ENCODE measurements at places on chromosomes 2 and 18. TPM values are rescaled to one million over a fixed set of nuclear protein-coding genes. Genes with fewer than 3 reads are reported as not detected.

Gene LOXHD1
- total RNA-seq, result not detected

DNA sequence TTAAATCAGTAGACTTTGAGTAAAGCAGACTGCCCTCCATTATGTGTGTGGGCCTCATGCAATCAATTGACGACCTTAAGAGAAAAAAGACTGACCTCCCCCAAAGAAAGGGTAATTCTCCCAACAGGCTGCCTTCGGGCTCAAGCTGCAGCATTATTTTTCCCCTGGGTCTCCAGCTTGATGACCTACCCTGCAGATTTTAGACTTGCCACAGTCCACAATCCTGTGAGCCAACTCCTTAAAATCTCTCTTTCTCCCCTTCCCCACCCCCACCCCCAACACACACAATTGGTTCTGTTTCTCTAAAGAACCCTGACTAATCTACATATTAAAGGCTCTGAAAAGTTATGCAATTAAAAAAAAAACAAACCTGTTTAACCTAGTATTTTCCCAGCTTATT is 89.4 kb downstream of the RNF152 start:
- DNase-seq, result no peak

Gene CPLX4
- not detected for total RNA-seq

Gene BMP10
- not detected for total RNA-seq

- no peak for DNase-seq
These were observed 7.0 kb upstream of the ACTR2 start for GRCh38 chr2:65220432-65221131.

GRCh38 chr2:5164776-5165525 is 527.2 kb upstream of the SOX11 start:
- DNase-seq, result no peak

Gene FTCDNL1
- 0.73 TPM for total RNA-seq

DNA sequence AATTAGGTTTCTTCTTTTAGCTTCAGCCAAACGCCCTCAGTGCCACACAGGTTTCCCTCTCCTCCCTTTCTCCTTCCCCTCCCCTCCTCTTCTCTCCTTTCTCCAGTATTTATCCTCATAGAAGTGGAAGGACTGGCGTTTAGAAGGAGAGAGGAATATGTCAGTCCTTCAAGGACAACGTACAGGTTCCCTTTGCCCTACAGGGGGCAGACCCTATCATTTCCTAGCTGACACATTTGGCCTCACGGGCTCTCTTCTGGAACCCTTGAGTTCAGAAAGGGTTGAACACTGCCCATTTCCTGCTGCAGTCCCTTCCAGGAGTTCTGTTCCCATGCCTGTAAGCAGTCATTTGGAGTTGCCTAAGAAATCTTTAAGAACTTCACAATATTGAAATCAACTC is 46.1 kb downstream of the CDCA7 start:
- DNase-seq, result no peak

- no peak for DNase-seq
These were observed 98.8 kb upstream of the ZNF516 start for GRCh38 chr18:76593843-76594242.

GRCh38 chr2:7633566-7634153 is 716.4 kb downstream of the RNF144A start:
- DNase-seq, result no peak

DNA sequence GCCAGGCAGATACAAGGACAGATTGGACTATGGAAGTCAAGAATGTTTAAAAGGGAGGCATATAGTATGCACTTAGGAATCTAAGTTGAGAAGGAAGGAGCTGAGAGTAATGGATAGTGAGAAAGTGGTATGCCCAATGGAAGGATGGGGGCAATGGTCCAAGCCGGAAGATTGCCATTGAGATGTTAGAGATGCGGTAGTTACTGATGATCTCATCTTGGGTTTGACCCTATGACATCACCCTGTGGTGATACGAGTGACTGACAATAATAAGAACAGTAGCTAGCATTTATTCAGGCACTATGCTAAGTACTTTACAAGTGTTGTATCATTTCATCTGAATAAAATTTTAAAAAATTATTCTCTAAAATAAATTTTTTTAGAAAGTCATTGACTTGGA is 38.5 kb upstream of the ACMSD start:
- DNase-seq, result no peak

- no peak for DNase-seq
These were observed 493.3 kb upstream of the GCFC2 start for GRCh38 chr2:76204048-76204447.

Gene RESP18
- total RNA-seq, result not detected

DNA sequence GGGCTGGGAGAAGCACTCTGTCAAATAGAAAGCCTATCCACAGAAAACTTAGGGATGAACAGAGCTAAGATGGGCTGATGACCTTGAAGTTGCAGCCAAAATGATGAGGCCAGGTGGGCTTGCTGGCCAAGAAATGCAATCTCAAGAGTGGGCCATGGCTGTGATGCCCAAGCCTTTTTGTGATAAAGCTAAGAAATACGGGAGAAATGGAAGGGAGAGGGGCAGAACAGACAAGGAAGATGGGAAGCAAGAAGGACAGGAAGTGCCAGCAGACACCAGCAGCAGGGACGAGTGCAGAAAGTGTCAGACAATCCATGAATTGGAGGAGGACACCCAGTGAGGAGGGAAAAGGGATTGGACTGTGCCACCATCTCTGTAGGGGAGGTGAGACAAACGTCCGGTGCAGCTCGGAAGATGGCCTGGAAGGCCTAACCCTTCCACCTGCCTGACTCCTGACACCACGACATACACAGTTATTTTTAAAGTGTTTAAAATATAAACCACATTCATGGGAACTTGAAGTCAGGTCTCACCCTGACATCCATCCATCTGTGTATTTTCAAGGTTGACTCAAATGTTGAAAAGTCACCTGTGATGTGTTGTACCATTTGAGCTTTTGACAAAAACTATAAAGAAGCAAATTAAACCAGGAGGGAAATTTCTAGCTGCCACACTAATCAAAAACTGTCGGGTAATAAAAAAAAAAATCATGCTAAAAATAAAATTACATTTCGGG is 105.5 kb downstream of the BCL2 start:
- no peak for DNase-seq

DNA sequence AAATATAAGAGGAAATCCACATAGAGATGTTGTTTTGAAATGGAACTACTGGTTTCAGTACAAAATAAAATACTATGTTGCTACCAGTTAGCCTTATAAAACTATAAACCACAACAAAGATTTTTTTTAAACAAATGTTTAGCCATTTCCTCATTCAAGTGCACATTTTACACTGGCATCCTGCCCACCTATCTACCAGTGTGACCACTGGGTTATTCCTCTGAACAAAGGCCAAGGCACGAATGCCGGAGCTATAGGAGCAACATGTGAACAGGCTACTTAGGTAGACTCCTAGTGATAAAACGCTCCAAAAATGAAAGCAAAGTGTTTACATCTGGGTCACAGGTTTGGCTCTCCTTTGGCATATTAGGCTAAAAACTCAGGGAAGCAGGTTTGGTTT is 31.8 kb upstream of the SULT1C4 start:
- no peak for DNase-seq

Gene FZD7
- total RNA-seq, result 0.35 TPM

Gene IL1RL1
- total RNA-seq, result 144 TPM

Gene RNF125
- 0.60 TPM for total RNA-seq

- DNase-seq, result no peak
These were observed 10.9 kb downstream of the NHEJ1 start for GRCh38 chr2:219149667-219150066.

Gene REG3A
- total RNA-seq, result not detected

GRCh38 chr2:20514596-20515269 is 67.9 kb downstream of the RHOB start:
- DNase-seq, result peak; percentile 95

GRCh38 chr2:230915319-230915718 is 9.7 kb downstream of the GPR55 start:
- DNase-seq, result no peak

Gene SLC9A4
- total RNA-seq, result not detected

DNA sequence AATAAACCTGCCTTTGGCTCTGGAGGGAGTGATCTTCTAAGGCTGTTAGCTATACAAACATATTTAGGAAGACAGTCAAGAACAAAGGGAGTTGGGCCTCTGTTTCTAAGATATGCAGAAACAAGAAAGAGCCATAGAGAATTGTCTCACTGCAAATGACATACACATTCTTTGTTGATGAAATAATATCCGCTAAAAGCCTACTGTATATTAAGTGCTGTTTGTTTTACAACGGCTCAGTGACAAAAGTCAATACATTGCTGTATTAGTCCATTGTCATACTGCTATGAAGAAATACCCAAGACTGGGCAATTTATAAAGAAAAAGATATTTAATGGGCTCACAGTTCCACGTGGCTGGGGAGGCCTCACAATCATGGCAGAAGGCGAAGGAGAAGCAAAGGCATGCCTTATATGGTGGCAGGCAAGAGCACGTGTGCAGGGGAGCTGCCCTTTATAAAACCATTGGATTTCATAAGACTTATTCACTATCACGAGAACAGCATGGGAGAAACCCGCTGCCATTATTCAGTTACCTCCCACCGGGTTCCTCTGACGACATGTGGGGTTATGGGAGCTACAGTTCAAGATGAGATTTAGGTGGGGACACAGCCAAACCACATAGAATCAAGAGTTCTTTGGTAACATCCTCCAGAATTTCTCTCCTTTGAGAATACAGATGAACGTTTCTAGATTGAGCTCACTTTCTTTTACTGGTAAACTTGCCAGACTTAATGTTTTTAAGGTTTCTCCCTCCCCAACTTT is 157.8 kb downstream of the PIK3C3 start:
- no peak for DNase-seq

DNA sequence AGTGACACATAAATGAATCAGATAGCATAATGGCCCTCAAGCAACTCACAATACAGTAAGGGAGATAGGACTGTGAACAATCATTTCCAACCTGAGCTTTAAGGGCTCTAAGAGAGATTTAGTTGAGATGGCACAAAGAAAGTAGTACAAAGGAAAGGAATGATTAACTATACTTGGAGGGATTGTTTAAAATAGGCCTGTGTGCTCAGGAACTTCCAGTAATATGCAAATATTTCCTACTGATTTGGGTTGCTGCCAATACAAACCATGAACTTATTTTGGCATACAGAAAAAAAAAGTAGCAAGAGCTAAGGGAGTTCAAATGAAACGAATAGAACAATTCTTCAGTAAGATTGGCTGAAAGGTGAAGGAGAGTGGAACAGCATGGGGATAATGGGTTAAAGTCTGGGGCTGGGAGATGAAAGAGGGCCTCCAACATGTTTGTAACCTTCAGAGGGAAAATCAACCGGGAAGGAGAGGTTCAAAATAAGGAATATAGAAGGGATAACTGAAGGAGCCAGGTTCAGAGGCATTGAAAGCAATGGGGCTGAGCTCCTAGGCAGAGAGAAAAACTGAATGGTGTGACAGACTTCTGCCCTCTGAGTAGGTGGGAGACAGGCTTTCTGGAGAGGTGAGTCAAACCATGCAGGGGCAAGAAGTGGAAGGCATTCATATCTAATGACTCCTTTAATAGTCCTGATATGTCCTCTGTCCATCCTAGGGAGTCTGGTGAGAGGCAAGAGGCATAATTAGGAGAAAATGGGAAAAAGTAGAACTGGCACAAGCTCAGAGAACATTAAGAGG is 83.5 kb downstream of the DNAH7 start:
- no peak for DNase-seq

Gene AQP12A
- total RNA-seq, result not detected

- no peak for DNase-seq
These were observed 214.4 kb upstream of the SP5 start for GRCh38 chr2:170500770-170501169.

GRCh38 chr2:172842511-172843265 is 107.0 kb downstream of the RAPGEF4 start:
- no peak for DNase-seq

DNA sequence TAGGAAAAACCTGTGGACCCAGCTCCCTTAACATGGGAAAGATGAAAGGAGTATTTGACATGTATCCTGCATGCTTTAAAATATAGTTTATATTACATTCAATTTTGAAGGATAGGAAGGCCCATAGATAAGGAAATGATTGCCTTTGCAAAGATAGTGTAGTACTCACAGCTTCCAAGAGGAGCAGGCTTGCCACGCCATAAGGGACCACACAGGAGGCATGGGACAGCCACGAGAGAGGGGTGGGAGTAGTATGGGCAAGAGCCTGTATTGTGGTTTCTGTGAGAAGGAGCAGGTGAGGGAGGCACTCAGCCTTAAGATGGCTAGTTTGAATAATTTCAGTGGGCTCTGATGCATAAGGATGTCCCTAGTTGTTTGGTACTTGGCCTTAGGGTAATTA is 740.3 kb downstream of the SATB2 start:
- DNase-seq, result no peak

- DNase-seq, result no peak
These were observed 82.1 kb downstream of the ACTR2 start for GRCh38 chr2:65309699-65310098.

DNA sequence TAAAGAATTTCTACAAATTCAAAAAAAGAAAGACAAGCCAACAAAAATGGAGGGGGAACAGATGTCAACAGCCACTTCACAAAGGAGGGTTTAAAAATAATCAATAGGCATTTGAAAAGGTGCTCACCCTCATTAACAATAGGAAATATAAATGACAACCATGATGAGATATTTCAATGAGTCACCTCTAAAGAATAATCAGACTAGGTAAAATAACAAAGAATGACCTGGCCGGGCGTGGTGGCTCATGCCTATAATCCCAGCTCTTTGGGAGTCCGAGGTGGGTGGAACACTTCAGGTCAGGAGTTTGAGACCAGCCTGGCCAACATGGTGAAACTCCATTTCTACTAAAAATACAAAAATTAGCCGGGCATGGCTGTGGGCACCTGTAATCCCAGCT is 133.6 kb downstream of the KCNE4 start:
- no peak for DNase-seq

Gene FAM124B
- 82.4 TPM for total RNA-seq

DNA sequence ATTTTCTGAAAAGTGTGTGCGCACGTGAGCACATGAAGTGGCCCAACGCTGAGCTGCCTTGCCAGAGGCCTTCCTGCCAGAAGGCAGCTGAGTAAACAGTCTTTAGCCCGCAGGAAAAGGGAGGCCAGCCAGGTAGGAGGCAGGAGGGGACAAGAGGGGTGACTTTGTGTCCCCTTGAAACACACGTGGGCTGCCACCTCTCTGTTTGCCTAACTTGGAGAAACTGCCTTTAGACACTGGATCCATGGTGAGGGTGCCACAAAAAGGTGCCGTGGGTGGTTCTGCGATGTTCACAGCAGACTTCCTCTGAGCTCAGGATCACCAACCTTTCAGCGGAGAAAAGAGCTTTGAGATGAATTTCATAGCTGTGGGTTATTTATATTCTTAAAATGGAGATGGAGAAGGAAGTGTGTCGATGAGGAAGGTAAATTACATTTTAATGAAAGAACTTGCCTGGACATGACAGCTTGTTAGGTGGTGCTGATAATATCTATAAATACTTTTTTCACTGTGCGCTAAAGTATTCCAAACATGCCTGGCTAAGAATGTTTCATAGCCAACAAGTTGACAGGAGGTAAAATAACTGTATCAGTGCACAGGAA is 36.6 kb upstream of the ASB1 start:
- no peak for DNase-seq

GRCh38 chr2:233822781-233823730 is 31.3 kb downstream of the HJURP start:
- DNase-seq, result no peak
